ENCODE measurements at places on chromosomes 16 and 17. TPM values are rescaled to one million over a fixed set of nuclear protein-coding genes. Genes with fewer than 3 reads are reported as not detected.

- DNase-seq, result peak; percentile 56
Measured at GRCh38 chr17:48037036-48037837, at the start of gene COPZ2. Gene COPZ2, minus strand, starts transcription at chr17:48037797. Its CDS starts 20 bp downstream, at chr17:48037777.

The EDC4 gene
- 154 TPM for total RNA-seq

GRCh38 chr17:6437466-6437865 lies 2.5 kb upstream of the AIPL1 start:
- no peak for DNase-seq

DNA sequence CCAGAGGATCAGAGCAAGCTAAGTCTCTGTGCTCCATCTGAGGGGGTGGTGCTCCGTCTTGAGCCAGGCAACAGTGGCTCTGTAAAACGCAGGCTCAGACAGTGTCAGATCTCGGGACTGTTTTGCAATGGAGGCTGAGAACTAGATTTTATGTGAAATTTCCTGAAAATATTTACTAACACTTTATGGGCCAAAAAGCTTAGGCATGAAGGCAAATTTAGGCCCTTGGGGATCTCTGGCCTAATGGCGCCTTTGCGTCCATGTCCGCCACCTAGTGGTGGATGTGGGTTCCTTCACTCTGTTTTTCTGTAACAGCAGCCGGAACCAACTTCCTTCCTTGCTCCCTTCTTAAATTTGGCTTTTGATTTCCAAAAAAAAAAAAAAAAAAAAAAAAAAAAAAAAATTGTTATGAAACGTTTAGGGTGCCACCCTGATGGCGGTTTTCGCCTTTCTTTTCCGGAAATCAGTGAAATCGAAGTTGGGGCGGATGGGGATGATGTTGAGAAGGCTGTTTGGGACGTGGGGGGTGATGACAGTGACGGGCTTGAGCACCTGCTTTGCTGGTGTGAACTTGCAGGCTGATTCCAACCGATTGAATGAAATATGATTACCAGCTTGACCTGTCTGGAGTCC lies 14.0 kb upstream of the ELAC2 start:
- peak; percentile 39 for DNase-seq

- no peak for DNase-seq
Measured at GRCh38 chr17:77742579-77742978, 215.9 kb upstream of the TNRC6C start.

DNA sequence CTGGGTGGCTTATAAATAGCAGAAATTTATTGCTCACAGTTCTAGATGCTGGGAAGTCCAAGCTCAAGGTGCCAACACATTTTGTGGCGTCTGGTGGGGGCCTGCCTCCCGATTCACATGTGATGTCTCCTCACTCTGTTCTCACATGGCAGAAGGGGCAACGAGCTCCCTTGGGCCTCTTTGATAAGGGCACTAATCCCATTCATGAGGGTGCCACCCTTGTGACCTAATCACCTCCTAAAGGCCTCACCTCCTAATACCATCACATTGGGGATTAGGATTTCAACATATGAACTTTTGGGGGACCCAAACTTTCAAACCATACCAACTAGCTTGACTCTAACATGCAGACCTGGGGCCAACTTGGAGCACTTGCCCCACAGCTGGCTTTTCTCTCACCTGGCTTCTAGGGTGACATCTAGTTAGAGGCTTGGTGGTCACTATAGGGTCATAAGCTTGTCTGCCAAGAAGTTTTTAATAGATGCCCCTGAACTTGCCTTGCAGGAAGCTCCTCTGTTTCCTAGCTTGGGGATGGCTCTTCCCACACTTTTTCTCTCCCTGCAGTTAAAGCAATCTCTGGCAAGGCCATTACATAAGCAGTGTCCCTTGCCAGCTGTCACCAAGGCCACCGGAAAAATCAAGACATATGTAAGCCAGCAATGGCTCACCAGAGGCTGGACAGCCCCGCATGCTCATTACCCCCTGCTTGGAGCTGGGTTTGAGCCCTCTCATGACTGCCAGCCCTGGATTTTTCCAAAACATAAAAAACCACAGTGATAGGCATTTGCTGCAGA lies 8.4 kb upstream of the MED9 start:
- no peak for DNase-seq

DNA sequence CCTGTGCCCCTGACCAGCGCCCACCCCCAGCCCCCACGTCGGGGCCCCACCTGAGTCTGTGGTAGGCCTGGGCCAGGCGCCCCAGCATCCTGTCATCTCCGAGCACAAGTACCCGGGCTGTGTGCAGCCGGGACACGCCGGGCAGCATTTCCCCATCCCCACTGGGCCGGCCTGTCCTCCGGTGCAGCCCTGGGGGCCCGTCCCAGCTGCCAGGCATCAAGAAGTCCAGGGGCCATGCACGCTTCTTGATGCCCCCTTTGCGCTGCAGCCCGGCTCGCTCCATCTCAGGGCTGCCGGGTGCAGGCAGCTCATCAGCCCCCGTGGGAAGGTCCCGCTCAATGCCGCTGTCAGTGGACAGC lies 29.3 kb upstream of the MFSD6L start:
- no peak for DNase-seq

- no peak for DNase-seq
Measured at GRCh38 chr17:56718515-56718914, 115.2 kb downstream of the C17orf67 start.

- peak; percentile 17 for DNase-seq
Measured at GRCh38 chr16:8935989-8936388, 27.7 kb downstream of the USP7 start.

DNA sequence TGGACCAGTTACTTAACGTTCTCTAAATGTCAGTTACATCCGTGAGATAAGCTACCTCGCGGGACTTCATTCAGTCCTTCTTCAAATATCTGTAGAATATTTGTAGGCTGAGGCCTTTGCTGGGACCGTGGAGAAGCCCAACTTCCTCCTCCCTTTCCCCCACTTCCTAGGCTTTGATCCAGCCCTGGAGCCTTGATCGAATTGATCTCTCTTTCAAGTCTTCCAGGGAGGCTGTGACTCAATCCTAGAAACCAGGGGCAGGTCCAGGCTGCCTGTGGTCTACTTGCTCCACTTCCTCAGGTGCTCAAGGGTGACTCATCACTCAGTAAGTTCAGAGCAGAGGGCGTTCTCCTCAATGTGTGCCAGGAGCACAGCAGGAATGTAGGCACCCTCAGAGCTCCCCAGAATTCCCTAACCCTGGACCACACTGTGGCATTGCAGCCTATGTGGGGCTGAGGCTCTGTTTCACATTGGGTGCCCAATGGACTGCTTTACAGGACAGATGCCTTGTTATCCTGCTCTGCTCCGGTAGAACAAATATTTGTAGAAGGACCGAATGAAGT lies 11.2 kb upstream of the CEP20 start:
- DNase-seq, result no peak

The SLC12A3 gene
- not detected for total RNA-seq

DNA sequence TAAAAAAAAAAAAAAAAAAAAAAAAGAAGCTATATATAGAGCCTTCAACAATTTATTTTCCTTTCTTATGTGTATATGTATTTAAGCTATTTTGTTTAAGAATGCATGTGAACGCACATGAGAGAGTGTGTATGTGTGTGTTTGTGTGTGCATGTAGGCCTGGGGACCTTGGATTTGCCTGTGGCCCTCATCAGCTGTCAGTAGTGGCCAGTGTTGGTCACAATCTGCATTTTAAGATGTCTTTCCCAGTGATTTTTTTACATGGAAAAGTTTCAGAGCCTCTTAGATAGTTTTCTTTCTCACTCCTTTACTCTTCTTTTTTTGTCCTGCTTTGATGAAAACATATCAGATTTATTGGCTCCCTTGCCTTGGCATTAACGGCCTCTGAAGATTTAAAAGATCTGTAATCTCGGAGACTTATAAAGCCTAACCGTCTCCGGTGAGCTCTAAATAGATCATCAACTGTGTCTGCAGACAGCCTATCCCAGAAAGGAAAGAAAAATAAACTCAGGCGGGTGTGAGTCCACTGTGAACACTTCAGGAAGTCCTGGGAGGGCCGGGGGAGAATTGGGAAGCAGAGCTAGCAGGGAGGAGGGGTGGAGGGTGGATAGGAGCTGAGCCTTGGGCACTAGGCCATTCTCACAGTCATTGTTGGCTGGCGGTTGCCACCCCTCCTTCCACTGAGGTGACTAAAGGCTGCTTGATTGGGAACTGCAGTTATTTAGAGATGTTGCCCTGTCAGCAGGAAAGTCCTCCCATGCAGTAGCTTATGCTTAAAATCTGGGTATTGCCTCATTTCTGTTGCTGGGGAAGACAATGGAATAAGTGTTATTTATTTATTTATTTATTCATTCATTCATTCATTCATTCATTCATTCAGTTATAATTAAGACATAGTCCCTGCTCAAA lies 86.8 kb downstream of the WWP2 start:
- no peak for DNase-seq

GRCh38 chr17:48472411-48473281 lies 42.6 kb upstream of the SKAP1 start:
- peak; percentile 24 for DNase-seq

GRCh38 chr17:16584273-16584995 lies 15.4 kb upstream of the ZNF287 start:
- DNase-seq, result peak; percentile 93

- peak; percentile 47 for DNase-seq
Measured at GRCh38 chr16:87724490-87725291, 41.1 kb downstream of the KLHDC4 start.

The TLE7 gene
- total RNA-seq, result not detected

DNA sequence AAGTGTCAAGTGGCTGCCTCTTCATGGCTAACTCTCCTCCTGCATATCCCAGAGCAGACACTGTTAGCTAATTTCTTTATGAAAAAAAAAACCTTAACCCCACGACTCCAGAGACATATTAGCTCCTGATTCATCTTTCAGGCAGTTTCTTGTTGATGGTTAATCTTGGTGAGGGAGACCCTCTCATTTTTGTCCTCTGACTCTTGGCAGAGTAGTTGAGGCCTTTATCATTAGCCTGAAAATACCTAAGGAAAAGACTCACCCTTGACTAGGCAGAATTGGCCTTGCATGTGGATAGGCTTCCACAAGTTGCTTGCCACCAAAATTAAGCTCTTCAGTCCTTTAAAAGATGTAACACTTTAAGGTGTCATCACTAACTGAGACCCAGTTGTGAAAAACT lies 4.0 kb downstream of the CRYBA1 start:
- no peak for DNase-seq

The NPIPA7 gene
- total RNA-seq, result 3.8 TPM

The HAS3 gene
- total RNA-seq, result 2.5 TPM

The PRR35 gene
- not detected for total RNA-seq

GRCh38 chr16:13296206-13296605 lies 394.8 kb downstream of the SHISA9 start:
- DNase-seq, result no peak

The MT4 gene
- total RNA-seq, result not detected

- DNase-seq, result no peak
Measured at GRCh38 chr17:62787366-62787765, 20.7 kb downstream of the MARCHF10 start.

GRCh38 chr16:88588754-88589153 lies 18.6 kb downstream of the ZC3H18 start:
- DNase-seq, result no peak

The CACNG3 gene
- not detected for total RNA-seq

GRCh38 chr17:48541036-48541576 lies 3.8 kb downstream of the HOXB2 start:
- peak; percentile 21 for DNase-seq

The PRRT2 gene
- total RNA-seq, result 1.7 TPM

DNA sequence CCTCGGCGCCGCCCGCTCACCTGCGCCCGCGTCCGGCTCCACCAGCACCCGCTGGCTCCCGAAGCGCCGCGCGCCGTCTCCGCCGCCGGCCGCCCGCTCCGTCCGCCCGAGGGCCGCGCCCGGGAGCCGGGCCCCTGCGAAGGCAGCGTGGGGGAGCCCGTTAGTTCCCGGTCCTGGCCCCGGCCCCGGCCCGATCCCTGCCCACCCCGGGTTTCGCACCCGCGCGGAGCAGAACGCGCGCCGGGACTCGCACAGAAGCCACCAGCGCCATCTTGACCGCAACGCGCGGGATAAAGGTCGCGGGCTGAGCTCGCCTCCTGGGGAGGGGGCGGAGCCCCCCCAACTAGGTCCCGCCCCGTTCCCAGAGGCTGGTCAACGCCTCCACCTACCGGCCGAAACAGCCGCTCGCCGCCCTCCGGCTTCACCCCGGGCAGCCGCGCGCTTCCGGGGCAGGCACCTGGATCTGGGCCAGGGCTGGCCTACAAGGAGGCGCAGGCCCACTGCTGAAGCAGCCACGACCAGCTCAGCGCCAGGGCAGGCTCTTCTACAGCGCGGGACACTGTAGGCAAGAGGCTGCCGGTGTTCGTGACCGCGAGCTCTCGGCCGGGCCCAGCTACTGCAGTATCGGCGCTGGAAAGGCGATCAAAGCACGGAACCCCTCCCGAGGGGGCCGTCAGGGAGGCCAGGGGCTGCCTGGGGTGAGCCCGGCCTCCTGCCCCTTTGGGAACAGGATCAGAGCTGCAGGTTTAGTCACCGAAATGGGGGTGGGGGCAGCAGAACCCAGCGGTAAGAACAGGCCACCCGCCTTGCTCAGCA lies at the start of gene ECI1:
TSS of gene ECI1 (minus strand) at position 292 of the 816 bp plus-strand sequence. CDS start at position 271, 21 bp downstream.
- DNase-seq, result peak; percentile 50

- DNase-seq, result peak; percentile 64
Measured at GRCh38 chr17:8126491-8127066, 2.7 kb upstream of the HES7 start.

The ZNF174 gene
- 4.5 TPM for total RNA-seq

DNA sequence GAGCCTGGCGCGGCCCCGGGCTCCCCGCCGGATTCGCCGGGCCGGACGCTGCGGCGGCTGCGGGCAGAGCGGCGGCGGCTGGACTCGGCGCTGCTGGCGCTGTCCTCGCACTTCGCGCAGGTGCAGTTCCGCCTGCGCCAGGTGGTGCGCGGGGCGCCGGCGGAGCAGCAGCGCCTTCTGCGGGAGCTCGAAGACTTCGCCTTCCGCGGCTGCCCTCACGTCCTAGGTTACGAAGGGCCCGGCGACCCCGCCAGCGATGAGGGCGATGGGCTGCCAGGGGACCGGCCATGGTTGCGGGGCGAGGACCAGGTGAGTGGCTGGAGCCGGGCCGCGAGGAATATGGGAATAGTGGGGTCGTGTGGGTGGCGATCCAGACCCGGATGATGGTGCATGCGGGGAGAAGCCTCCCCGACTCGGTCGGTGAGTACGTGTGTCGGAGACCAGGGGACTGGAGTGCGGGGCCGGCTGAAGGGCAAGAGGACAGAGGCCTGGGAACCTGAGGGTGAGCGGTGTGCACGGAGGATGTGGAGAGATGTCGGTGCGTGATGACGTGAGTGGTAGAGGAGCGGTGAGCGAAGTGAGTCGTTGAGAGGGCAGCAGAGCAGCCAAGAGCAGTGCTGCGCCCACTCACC lies 517 bp downstream of the RUNDC1 start:
- DNase-seq, result peak; percentile 52

The ANKRD11 gene
- total RNA-seq, result 260 TPM

GRCh38 chr17:50708050-50709000 lies 611 bp upstream of the ANKRD40 start:
- peak; percentile 38 for DNase-seq

GRCh38 chr16:17258848-17259713 lies 211.7 kb downstream of the XYLT1 start:
- DNase-seq, result no peak

Measured in CD8-positive, alpha-beta T cell (primary cell).